Pancreas (tissue), 10 donors: ENCODE measurements at places on chromosomes 6 and 20.

DNA sequence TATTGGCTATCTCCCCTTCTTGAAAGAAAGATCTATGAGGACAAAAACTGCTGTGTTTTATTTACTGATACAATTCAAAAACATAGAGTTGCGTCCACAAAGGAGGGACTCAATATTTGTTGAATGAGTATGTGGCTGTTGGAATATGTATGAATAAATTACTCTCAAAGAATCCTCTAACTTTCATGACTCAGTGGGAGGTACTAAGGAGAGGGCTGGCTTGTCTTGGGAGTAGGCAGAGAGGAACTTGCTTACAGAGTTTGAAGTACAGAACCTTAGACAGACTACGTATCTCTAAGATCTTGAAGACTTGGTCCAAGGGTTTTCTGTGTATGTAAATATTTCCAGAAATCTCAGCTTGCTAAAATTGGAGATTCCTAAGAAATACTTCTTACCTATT, 504.0 kb upstream of the PTCHD4 start:
- DNase-seq, result no peak

- no peak for DNase-seq
These were observed 16.3 kb downstream of the NOX3 start for GRCh38 chr6:155439376-155439775.

- DNase-seq, result no peak
These were observed 211.1 kb downstream of the SOD2 start for GRCh38 chr6:159481897-159482296.

- no peak for DNase-seq
These were observed 124.9 kb downstream of the KLHL32 start for GRCh38 chr6:97049253-97050011.

- DNase-seq, result no peak
These were observed 78.7 kb upstream of the BTN3A2 start for GRCh38 chr6:26286168-26286877.

DNA sequence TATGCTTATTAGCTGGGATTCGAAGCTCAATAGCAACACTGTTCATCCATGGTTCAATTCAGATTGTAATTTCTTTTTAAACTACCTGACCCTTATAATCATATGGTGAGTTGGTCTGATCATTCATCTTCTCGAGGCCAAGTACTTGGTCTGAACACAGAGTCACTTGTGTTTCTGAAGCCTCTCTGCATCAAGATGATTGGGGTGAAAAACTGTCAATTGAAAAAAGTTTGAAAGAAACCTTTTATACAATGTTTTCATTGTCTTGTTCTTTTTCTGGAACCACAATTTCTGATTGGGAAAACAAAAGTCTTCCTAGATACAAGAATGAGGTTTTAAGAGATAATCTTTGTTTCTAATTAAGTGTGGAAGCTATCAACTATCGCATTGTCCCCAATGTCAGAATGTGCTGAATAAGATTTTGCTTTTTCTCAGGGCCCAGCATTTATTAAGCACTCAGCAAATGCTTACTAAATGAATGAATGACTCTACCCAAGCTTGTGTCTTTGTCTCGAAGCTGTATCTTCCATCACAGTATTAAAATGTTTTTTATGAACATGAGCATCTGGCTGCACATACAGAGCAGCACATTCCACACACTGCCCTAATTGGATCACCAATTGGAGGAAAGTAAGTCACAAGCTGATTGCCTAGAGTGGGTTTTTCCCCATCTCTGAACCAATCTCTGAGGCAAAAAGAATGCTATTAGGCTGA, 45.0 kb upstream of the MOXD1 start:
- DNase-seq, result no peak

GRCh38 chr20:1958426-1958825, 35.4 kb downstream of the PDYN start:
- DNase-seq, result no peak

- DNase-seq, result no peak
These were observed 110.3 kb upstream of the GGTLC1 start for GRCh38 chr20:24098886-24099285.

DNA sequence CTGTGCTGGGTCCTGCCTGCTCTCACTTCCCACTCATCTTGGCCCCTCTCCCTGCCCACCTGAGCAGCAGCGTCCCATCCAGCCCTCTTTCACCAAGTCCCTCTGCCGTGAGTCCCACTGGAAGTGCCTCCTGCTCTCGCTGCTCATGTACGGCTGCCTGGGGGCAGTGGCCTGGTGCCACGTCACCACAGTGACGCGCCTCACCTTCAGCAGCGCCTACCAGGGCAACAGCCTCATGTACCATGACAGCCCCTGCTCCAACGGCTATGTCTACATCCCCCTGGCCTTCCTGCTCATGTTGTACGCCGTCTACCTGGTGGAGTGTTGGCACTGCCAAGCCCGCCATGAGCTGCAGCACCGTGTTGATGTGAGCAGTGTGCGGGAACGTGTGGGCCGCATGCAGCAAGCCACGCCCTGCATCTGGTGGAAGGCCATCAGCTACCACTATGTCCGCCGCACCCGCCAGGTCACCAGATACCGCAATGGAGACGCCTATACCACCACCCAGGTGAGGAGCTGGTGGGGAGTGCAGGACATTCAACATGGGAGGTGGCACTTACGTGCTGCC, 2.8 kb downstream of the TMEM151B start:
- no peak for DNase-seq

DNA sequence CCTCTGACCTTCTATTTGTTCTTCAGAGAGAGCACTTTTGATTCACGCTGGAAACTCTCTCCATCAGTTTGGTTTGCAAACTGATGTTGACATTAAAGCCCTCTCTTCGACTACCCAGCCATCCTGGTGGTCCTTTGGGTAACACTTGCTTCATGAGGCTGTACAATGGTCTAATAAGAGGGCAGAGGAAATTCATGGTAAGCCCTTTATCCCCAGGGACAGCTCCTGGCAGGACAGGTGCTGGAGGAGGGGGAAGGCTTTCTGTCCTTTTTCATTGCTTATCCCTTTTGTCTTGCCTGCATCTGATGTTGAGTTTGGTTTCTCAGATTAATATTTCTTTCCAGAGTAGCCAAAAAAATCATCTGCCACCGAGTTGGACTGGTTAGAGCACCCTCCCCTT, 52.1 kb upstream of the CD93 start:
- DNase-seq, result no peak

DNA sequence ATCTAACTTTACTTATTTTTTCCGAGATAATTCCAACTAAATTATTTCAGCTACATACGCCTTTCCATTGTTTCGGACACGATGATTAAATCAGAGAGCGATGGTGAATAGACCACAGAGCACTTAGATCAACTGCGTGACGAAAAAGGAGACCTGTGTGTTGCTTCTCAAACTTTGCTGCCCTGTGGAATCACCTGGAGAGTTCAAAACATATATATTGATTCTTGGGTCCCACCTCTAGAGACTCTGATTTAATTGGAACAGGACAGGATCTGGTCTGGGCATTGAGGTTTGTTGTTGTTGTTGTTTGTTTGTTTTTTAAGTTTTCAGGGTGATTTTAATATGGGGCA, 401 bp upstream of the TNFRSF21 start:
- no peak for DNase-seq

DNA sequence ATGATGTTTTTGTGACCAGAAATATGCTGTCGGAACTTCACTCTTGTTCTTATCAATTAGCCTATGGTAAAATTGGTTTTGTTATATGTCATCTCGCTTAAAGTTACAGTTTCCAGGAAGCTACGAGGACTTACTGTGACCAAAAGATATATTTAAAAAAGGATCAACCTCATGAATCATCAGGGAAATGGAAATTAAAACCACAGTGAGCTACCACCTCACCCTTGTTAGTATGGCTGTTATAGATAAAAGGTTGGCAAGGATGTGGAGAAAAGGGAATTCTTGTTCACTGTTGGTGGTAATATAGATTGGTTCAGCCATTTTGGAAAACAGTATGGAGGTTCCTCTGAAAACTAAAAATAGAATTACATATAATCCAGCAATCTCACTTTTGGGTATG, 14.3 kb upstream of the INSM1 start:
- DNase-seq, result no peak

DNA sequence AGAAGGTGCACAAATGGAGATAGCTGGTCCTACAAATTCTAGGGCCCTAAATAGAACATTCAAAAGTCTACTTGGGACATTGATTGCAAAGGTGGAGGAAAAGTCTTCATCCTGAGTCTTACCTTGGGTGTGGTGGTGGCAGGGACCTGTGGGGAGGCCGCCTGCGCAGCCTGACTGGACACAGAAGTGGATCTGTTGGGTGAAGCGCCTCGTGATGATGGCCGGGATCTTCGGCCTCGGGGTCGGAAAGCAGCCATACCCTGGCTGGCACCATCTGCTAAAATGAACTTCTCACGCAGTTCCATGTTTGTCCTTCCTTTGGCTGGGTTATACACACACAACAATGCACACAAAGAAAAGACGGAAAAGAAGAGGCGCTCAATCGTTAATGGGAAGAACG, 179.2 kb downstream of the DST start:
- DNase-seq, result no peak

DNA sequence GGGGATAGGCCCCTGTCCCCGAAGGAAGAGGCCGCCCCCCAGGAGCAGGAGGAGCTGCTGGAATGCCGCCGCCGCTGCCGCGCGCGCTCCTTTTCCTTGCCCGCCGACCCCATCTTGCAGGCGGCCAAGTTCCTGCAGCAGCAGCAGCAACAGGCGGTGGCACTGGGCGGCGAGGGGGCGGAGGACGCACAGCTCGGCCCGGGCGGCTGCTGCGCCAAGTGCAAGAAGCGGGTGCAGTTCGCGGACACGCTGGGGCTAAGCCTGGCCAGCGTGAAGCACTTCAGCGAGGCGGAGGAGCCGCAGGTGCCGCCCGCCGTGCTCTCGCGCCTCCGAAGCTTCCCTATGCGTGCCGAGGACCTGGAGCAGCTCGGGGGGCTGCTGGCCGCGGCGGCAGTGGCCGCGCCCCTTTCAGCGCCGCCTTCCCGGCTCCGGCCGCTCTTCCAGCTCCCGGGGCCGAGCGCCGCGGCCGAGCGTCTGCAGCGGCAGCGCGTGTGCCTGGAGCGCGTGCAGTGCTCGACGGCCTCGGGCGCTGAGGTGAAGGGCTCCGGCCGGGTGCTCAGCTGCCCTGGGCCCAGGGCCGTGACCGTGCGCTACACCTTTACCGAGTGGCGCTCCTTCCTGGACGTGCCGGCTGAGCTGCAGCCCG, 630 bp downstream of the PPP1R3G start:
- no peak for DNase-seq

- DNase-seq, result no peak
These were observed 41.9 kb downstream of the ZFAND3 start for GRCh38 chr6:37861452-37861851.

DNA sequence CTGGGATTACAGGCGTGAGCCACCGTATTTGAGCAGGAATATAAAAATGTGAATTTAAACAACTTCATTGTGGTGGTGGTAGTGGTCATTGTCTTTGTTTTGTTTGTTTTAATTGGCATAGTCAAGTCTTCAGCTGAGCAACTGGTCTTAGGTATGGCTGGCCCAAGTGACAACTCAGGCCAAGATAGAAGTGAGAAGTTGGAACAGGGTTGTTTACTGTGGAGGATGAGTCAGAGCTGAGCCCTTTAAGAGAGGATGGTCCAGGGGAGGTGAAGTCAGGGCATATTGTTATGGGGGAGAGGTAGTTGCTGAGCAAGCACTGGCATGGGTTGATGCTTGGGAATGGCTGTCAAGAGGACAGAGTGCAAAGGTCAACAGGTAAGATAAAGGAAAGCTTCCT, 308.2 kb downstream of the FARS2 start:
- DNase-seq, result no peak

DNA sequence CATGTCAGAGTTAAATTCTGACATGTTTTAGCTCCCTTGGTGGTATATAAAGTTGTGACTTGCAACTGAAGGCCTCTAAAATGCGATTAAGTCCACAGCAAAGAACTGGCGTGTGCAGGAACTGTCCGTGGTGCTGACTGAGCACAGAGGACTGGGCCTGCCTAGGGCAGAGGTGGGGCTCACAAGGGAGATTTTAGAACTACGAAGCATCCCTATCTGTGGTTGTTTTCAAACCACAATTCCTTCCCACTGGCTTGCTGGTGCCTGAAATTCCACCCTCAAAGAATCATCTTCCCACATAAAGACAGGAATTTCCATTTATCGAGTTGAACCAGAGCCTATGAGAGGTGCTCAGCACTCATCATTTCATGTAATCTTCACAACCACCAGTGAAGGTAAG, 30.1 kb downstream of the RIMS4 start:
- no peak for DNase-seq

GRCh38 chr6:89081423-89082322, 1.1 kb downstream of the PNRC1 start:
- peak; percentile 100 for DNase-seq
